ENCODE measurements at places on chromosomes 12 and 14.

GRCh38 chr14:106808458-106808857, 1282.1 kb downstream of the TMEM121 start:
- DNase-seq = no peak

DNA sequence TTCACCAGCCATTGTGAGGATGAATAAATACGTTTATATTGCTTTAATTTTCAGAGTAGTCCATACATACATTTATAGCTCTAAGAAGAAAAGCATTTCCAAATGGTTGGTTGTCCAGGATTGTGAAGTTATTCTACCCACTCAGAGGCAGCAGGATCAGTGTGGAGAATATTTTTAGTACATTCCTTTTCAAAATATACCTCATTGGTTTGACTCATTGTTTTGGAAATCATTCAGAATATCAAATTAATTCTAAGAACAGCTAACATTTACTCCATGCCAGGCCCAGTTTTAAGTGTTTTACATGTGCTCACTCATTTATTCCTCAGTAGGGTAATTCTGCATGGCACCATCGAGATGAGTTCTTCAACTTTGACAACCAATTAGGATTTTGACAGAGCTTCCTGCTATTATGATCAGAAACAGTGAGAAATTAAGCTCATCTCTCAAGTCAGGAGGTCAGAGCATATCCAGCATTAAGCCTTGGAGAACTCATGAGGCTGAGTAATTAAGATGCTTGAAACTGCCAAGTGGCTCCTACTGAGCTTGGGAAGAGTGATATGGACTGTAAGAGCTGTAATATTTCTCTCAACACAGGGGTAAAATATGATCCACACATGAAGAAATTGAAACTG, 153.3 kb upstream of the CLEC14A start:
- DNase-seq = no peak

GRCh38 chr14:32203928-32204357, 874 bp upstream of the RNU6-8 start:
- DNase-seq = peak; percentile 6

DNA sequence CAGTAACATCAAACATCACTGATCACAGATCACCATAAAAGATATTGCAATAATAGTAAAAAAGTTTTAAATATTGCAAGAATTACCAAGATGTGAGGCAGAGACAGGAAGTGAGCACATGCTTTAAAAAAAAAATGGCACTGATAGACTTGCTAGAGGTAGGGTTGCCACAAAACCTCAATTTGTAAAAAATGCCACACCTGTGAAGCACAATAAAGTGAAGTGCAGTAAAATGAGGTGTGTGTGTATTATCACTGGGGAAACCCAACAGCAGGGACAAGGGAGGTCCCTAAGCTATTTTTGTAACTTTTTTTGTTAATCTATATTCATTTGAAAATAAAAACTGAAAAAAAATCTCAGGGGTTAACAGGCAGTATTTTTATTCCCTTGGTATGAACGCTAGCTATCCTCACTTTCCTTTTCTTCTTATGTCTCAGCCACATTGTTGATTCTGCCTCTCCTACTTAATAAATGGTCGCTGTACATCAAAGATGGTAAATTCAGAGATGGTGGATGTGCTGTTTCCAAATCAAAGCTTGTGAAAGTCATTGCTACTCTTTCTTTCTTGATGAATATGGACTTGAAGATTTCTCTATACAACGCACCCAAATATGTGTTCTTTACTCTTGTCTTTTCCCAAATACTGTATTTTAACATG, 14.0 kb upstream of the KLRD1 start:
- no peak for DNase-seq

DNA sequence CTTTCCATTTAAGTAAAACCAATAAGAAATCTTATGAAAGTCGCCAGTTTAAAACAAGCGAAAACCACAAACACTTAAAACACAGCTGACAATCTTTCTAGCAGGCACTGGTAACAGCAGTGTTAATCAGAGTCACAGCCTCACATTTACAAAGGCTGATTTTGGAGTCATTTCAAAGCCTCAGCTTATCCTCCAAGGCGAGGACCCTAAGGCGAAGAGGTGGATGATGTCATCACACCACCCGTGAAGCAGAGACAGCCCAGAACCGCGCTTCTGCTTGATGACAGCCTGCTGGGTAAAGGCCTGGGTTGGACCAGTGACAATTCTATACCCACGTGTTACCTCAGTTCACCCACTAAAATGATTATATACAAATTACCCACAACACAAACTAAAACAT, 10.1 kb downstream of the GOLGA3 start:
- DNase-seq = no peak

GRCh38 chr14:21090194-21090939, 8.1 kb downstream of the ZNF219 start:
- no peak for DNase-seq

DNA sequence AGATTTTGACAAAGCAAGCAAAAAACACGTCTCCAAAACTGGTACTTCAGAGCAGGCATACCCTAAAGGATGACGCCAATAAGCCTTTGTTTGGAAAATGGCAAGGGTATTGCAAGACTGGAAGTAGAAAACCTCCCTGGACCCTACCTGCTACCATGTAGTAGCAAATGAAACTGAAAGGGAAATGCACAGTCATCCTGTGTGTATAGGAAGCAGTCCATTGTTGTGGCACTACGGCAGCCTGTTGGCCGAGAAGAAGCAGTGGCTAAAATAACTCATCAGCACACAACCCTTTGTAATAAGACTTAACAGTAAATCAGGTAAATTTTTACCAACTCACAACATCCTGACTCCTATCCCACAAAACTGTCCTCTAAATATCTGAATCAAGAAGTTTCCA, 386.4 kb downstream of the RGS6 start:
- DNase-seq = no peak

DNA sequence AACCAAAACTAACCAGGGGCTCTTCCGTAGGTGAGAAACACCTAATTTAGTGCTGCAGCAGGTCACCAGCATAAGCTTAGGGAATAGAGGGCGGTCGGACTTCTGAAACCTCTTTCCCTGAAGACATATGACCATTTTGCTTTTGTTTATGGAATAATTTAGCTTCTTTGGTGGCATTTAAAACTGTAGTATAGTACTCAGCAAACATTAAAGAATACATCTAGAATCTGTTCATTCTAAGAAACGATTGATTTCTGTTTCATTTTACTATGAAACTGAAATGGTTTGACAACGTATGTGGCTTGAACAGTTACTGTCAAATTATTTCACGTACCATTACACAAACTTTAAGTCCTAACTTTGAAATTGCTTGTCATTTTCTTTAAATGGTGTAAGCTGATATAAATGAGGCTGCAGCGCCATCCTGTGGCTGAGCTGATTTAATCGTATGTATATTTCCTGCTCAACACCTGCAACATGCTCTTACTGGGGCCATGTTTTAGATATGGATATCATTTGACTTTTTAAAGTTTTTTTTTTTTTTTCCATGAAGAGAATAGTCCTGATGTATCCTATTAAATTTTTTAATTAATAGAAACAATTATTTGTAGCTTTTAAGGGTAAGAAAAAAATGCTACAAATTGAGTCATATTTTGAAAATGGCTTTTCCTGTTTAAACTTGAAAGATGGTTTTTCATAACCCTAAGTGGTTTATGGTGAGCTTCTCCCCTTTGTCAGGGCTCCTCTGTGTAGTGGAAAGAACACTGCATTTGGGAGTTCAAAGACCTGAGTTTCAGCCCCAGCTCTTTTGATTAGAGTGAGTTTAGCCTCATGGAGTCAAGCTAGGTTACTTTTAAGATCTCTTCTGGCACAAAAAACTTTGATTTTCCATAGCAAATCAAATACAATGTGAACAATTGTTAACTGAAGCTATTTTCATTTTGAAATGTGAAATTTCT, 27.4 kb downstream of the CFAP54 start:
- peak; percentile 81 for DNase-seq

DNA sequence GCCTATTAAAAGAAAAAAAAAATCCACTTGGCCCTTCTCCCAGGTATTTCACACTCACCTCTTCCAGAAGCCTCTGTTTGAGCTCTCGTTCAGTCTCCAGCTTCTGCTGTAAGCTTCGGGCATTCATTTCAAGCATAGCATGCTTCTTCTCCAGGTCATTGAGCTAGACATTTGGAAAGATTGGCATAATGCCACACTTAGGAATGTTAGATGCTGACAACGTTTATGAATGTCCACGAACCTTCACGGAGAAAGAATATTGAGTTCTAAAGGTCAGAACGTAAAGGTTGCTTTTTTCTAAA, 60.5 kb downstream of the PRKAB1 start:
- DNase-seq = no peak

Measured in activated T-helper 1 cell treated with anti-CD3 and anti-CD28 coated beads, Interleukin-2, amount 50 U/mL, for 16 hours (primary cell).